Activated T-helper 2 cell treated with anti-CD3 and anti-CD28 coated beads, Interferon-gamma antibody, Interleukin-2, Interleukin-4, amounts not matched to agents 10 μg/mL and 5 μg/mL and 100 μg/mL, durations not matched to agents 14 hours and 24 hours and 36 hours (primary cell): ENCODE measurements at places on chromosomes 5 and 9.

GRCh38 chr5:144151026-144151425 is 19.4 kb downstream of the YIPF5 start:
- no peak for DNase-seq

- peak; percentile 47 for DNase-seq
These were observed 100.8 kb upstream of the DHFR start for GRCh38 chr5:80755626-80756025.

- no peak for DNase-seq
These were observed 3.3 kb upstream of the MAML1 start for GRCh38 chr5:179729303-179729702.

DNA sequence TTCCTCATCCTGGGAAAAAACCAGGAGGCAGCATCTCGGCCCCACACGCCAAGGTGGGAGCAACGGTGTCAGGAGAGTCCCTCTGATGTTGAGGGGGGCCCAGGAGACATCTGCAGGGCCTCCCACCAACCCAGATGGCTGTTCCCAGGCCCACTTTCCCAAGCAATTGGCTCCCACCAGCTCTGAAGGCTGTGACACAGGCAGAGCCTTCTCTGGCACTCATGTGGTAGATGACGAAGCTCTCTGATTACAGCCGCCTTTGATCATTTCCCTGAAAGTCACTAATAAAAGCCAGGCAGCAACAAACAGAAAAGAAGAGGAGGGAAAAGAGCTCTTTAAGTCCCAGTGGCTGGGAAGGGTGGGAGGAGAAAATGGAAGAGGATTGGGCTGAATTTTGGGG is 226.5 kb downstream of the CDK5RAP2 start:
- no peak for DNase-seq

DNA sequence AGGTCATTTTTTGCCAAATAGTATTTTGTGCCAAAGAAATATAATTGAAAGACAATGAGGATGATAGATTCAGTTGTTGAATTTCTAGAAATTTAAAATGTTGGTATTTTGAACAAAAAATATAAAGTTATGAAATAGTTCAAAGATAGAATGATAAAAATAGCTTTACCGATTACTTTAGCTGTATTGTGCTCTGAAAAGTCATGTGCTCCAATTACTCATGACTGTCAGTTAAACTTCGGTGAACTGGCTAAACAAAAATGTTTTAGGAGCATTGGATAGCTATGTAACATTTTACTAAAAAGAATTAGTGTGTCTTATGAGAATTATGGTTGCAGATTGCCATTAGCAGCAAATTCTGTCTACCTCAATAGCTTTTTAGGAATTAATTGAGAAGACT is 177.3 kb upstream of the VCAN start:
- no peak for DNase-seq

DNA sequence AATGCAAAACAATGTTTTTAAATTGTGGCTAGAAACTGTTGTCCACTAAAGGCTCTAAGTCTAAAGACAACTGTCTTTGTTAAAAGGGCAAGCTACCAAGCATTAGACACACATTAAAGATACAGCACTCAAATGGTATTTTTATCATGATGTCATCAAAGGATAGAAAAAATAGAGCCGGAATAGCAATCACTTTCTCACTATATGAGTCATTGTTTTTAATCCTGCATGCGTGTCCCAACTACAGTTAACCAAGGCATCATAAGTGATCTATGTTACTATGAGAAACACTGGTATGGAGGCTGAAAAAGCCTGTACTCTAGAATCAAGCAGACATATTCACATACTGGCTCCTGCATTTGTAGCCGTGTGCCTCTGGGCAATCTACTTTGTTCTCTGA is 1.9 kb upstream of the PJA2 start:
- no peak for DNase-seq

GRCh38 chr9:1726993-1727759 is 288.0 kb upstream of the SMARCA2 start:
- DNase-seq = no peak

- no peak for DNase-seq
These were observed 409.5 kb downstream of the MAT2B start for GRCh38 chr5:163914910-163915309.

GRCh38 chr9:79769476-79770275 is 197.9 kb downstream of the TLE4 start:
- no peak for DNase-seq

- no peak for DNase-seq
These were observed 316.8 kb downstream of the ARHGEF28 start for GRCh38 chr5:73942783-73943182.

GRCh38 chr9:137141976-137142936 is 3.3 kb downstream of the GRIN1 start:
- no peak for DNase-seq

DNA sequence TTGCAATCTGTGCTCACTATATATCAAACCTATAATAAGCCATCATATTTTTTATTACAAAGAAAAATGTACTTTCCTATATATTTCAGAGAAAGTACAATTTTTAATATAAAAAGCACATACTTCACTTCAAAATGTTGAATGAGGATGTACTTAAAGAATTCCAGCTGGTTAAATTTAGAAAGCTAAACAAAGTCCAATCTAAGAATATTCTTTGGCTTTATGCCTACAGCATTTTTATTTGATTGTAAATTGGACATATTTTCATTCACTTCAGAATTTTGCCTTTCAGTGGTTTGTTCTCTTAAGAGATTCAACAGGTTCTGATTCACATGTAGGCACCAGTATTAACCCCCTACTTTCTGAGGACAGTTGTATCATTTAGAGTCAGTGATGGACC is 533.8 kb downstream of the CAAP1 start:
- no peak for DNase-seq

GRCh38 chr5:75482482-75482881 is 28.9 kb downstream of the CERT1 start:
- DNase-seq = no peak

GRCh38 chr5:81241961-81242648 is 9.0 kb downstream of the CKMT2 start:
- DNase-seq = no peak

- DNase-seq = no peak
These were observed 17.2 kb downstream of the TMEM252 start for GRCh38 chr9:68523367-68523936.

DNA sequence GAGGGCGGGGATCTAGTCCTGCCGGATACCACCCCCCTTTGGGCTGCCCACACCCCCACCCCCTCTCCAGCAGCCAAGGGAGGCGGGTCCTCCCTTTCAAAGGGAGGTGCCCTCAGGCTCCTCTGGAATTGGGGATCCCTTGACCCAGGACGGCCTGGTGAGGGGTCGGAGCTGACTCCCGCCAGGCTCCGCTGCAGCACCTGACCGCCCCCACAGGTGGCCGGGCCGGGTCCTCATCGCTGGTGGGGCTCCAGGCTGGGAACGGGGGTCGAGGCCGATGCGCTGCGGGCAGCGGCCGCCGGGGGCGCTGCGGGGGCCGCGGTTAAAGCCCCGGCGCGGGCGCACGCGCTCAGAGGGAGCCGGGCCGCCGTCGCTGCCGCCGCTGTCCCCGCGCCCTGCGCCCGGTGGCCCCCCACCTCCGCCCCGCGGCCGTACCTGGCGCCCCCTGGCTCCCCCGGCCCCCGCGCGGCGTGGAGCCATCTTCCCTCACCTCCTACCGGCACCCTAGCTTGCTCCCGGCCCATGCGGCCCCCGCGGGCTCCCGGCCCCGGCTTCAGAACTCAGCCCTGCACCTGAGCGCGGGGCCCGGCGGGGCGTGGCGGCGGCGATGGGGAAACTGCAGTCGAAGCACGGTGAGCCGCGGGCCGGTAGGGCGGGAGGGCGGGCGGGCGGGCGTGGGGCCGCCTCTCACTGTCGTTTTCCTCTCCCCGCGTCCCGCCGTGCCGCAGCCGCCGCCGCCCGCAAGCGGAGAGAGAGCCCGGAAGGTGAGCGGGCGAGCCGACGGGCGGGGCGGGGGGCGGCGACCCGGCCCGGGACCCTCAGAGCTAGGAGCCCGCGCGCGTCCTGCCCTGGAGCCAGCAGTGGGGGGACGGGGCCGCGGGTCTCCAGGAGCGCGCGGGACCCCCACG is at the start of gene NKD2:
Gene NKD2 (plus strand): TSS at position 352 of the 908 bp plus-strand sequence. CDS start 256 bp downstream, at position 608.
- DNase-seq = peak; percentile 52

- DNase-seq = no peak
These were observed 153.9 kb downstream of the MARCHF11 start for GRCh38 chr5:16025681-16026080.

DNA sequence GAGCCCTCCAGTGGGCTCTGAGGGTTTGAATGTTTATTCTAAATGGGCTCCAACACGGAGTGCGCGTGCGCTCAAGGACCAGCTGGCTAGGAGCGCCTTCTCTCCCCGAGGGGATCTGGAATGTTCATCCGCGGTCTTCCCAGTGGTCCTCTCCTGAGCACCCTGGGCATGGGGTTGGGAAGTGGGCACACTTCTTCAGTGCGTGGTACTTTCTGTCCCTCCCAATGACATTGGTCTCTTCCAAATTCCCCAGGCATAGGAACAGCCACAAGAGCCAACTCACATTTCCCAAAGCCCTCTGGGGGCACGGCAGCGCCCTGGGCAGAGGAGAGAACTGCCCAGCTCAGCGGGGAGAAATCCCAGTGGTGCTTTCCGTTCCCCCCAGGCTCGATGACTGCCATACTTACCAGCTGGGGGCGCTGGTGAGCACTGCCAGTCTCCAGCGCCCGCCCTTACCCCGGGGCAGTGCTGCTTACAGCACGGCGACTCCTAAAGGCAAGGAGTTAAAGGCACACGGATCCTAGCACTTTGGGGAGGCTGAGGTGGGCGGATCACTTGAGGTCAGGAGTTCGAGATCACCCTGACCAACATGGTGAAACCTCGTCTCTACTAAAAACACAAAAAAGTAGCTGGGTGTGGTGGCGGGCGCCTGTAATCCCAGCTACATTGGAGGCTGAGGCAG is 29.9 kb upstream of the OBP2B start:
- peak; percentile 59 for DNase-seq

- no peak for DNase-seq
These were observed 36.0 kb downstream of the ANKRD33B start for GRCh38 chr5:10599862-10600284.
